ENCODE measurements at places on chromosomes 1 and 21. TPM values are rescaled to one million over a fixed set of nuclear protein-coding genes. Genes with fewer than 3 reads are reported as not detected.

DNA sequence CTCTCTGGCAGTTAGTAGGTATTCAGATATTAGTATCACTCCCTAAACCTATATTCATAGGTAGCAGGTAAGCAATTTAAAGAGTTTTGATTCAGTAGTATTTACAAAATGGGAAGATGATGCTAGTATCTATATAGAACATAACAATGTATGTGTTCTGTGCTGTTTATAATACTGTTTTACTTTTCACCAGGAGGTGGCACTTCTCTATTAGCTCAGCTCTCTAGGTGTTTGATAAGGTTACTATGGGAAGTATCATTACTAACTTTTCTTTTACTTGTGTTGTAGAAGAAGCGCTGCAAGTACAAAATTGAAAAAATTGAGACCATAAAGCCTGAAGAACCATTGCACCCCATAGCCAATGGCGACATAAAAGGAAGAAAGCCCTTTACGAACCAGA lies 49.4 kb upstream of the FASLG start:
- DNase-seq = no peak
- no peak overlapping the region for H3K4me3 ChIP-seq
- H3K4me1 ChIP-seq = peaks cover under 1% of the 10 kb centered on the region
- H3K36me3 ChIP-seq = peaks cover 22% of the 10 kb centered on the region

DNA sequence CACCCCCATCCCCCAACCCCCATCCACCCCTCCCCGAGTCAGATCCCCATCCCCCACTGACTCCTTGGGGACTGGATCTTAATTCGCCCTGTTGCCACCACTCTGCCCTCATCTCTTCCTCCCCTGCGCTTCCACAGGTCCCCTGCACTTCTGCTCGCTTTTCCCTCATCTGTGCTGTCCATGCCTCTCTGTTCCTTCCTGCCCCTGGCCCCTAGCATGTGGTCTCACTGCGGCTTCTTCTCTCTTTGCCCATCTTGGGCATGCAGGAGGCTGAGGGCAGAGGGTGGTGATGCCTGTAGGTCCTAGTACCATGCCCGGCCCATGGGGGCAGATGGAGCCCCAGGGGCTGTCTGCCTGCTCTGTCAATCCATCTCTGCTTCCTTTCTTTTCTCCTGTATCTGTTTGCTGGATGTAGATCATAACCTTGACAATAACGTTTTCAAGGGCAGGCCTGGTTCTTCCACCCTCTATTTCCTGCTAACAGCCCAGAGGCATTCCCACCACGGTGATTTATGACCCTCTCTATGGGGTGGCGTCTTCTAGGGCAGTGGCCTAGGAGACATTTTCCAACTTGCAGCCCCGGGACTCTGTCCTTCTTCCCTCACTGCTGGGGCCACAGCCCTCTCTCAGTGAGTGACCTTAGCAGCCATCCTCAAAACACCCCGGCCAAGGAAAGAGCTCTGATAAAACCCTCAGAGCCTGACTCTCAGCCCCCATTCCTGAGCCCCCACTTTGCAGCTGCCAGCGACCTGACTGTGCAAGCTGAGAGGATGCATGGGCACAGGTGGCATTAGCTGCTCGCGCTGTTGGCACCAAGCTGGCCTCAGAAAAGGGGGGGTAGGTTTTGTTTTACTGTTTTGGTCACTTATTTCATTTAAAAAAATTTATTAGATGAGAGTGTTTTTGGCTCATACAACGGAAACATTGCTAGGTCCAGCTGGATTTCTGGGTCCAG lies 33.9 kb downstream of the TMEM51 start:
- H3K4me1 ChIP-seq = no peaks in the 10 kb centered on the region
- H3K4me3 ChIP-seq = no peak overlapping the region
- DNase-seq = no peak

GRCh38 chr1:185864889-185865517 lies 130.8 kb downstream of the HMCN1 start:
- H3K27ac ChIP-seq = no peak overlapping the region
- no peaks in the 10 kb centered on the region for H3K4me1 ChIP-seq
- H3K27me3 ChIP-seq = peaks cover 8% of the 10 kb centered on the region
- H3K36me3 ChIP-seq = no peaks in the 10 kb centered on the region
- no peak overlapping the region for H3K4me3 ChIP-seq

DNA sequence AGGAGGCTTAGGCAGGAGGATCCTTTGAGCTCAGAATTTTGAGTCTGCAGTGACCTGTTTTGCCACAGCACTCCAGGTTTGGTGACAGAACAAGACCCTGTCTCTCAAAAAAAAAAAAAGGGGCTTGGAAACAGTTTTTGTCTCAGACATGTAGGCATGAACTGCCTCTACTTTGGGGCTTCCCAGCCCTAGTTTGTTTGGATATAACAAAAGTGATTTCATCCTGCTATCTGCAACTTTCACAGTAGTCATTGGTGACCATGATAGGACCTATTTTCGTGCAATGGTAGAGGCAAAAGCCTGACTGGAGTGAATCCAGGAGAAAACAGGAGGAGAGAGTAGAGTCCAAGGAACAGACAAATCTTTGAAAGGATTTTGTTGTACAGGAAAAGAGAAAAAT lies 20.3 kb upstream of the EVI5 start:
- no peak for DNase-seq
- peaks cover 2% of the 10 kb centered on the region for H3K4me1 ChIP-seq
- no peak overlapping the region for H3K4me3 ChIP-seq
- H3K27ac ChIP-seq = no peak overlapping the region

- H3K27me3 ChIP-seq = no peaks in the 10 kb centered on the region
- peaks cover 13% of the 10 kb centered on the region for H3K4me1 ChIP-seq
- H3K4me3 ChIP-seq = no peak within 1 kb of the TSS
Observed at GRCh38 chr21:44612029-44612486, at the start of gene KRTAP10-8. Gene KRTAP10-8, plus strand, starts transcription at chr21:44612079. Its CDS starts 22 bp downstream, at chr21:44612101.

DCST2 gene
- 0.20 TPM for total RNA-seq

ELAVL4 gene
- total RNA-seq = not detected

MCOLN2 gene
- 15.7 TPM for total RNA-seq

BSND gene
- not detected for total RNA-seq

Measured in activated CD8-positive, alpha-beta T cell treated with anti-CD3 and anti-CD28 coated beads for 36 hours (primary cell).